ENCODE measurements at places on chromosomes 2 and 18. TPM values are rescaled to one million over a fixed set of nuclear protein-coding genes. Genes with fewer than 3 reads are reported as not detected.

DNA sequence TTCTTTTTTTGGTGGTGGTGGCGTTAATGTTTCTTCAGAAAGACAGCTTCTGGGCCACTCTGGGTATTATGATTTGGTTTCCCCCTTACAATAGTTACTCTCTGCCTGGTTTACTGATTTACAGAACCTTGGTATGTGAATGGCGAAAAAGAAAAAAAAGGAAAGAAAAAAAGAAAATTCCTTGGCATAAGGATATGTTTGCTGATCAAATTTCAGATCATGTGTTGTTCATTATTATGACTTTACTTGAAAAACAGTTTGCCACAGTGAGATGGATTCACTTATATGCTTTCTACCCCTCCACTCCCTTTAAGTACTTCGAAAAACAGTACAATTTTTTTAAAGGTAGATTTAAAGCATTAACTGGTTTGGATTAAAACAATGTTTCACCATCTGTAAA, 21.0 kb downstream of the BCL11A start:
- DNase-seq: no peak

DNA sequence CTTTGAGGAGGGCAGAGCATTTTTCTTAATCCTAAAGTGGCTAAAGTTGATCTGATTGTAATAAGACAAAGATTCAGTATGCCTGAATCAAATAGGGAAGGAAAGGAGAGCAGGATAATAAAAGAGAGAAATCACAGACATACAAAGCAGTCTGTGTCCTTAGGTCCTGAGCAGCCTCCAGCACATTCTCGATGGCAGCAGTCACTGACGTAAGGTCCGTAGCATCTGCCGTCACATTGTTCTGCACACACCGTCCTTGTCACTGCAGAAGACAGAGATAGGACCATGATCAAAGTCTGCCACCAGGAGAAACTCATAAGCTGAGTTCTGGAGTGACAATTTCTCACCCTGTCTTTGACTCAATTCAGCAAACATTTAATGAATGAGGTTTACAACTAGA, 813.7 kb downstream of the ERBB4 start:
- no peak for DNase-seq

- DNase-seq: no peak
Observed at GRCh38 chr18:55116863-55117262, 157.6 kb upstream of the CCDC68 start.

- no peak for DNase-seq
Observed at GRCh38 chr18:39793609-39794008, 2161.4 kb upstream of the PIK3C3 start.

Gene UGT1A9
- total RNA-seq: not detected

Gene KCTD1
- total RNA-seq: 26.5 TPM

DNA sequence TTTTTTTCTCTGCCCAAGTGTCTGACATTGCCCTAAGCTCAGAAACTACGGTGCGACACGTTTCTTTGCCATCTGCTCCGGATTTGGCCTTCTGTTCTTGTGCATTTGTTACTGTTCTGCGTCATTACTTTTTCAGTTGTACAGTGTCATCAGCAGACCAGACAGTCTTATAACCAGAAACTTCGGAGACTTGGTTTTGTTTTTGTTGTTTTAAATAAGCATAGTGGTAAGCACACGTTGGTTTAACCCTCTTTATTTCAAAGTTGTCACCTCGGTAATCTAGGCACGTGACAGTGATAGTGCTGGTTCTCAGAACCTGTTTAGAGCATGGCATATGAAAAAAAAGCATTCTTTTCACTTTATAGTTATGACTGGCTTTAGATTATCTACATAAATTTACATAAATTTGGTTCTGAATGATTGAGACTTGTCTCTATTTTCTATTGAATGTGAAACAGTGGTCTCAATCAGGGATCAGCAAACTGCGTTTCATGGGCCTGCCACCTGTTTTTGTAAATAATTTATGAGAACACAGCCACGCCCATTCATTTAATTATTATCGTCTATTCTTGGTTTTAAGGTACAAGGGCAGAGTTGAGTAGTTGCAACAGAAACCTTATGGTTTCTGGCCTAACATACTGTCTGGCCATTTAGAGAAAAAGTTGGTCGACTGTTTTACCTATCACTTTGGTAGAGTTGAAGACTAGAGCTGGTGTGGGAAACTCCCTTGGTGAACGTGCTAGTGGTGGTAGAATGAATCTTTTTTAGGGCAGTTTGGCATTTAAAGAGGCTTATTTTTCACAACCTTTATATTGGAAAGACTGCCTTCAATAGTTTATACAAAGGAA, 106.5 kb downstream of the ZNF532 start:
- no peak for DNase-seq

GRCh38 chr2:180763263-180763989, 217.0 kb upstream of the UBE2E3 start:
- no peak for DNase-seq

DNA sequence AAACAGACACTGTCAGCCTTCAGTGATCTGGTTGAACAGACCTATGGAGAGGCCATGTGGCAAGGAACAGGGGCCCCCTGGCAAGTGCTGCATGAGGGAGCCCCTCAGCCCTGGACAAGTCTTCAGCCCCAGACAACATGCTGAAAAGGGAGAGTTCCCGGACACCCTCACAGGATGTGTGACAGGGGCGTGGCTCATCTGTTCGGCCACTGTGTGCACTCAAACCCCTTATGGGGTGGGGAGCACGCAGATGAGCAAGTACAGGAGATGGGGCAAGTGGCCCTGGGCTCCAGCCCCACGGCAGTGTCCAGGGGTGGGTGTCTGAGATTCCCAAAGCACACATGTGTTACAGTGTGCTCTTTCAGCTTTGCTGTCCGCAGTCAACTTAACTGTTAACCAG, 35.4 kb upstream of the MPPE1 start:
- no peak for DNase-seq

GRCh38 chr2:71253476-71253875, 26.6 kb upstream of the PAIP2B start:
- DNase-seq: no peak

DNA sequence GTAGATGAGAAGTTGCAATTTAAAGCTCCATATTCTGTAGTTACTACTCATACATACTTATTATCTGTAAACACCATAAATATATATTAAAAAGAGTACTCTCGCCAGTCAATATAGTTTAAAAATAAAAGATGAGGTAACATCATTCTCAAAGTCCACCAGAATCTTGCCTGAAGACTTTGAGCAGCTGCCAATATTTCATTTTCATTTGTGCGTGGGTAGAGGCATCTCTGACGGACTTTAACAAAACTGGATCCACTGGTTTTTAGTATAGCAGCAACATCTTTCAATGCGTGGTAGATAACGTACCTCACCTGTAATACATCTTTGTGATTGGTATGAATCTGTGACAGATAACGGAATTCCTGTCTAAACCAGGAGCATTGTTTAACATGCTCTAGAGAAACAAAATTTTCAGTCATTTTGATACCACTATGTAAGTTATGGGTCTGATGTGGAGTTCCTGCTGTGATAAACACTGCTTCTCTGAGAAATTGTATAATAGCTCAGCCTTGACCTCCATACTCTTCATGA, 45.0 kb downstream of the WDR75 start:
- no peak for DNase-seq

Gene PDE1A
- total RNA-seq: 0.07 TPM

Gene NCKAP5
- total RNA-seq: 0.47 TPM

DNA sequence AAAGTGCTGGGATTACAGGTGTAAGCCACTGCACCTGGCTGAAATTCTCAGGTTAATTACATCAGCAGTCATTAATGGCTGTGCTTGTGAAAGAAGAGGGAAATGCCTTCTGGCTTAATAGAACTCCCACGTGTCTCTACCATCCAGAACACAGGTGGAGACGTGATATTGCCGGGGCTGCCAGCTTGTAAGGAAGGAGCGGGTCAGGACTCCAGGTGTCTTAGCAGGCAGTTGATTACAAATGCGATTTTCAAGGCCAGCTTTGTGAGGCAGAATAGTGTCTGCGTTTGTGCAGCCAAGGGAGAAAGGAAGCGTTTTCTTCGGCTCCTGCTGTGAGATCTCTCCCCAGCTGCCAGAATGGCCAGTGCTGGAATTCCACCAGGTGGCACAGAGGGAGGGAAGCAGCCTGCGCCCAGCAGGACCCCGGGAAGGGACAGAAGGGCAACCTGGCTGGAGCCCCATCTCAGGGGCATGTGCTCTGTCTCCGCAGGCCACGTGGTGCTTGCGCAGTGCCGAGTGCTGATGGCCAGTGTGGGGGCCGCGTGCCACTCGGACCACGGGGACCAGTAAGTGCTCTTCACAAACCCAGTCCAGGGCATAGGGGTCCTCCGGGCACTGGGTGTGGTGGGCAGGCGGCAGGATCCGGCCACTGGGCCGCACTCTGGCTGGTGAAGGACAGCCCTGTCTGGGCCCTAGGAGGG, 3.7 kb upstream of the ESPNL start:
- no peak for DNase-seq

Gene STPG4
- total RNA-seq: 0.70 TPM

GRCh38 chr2:238255636-238256035, 15.8 kb upstream of the HES6 start:
- DNase-seq: no peak

DNA sequence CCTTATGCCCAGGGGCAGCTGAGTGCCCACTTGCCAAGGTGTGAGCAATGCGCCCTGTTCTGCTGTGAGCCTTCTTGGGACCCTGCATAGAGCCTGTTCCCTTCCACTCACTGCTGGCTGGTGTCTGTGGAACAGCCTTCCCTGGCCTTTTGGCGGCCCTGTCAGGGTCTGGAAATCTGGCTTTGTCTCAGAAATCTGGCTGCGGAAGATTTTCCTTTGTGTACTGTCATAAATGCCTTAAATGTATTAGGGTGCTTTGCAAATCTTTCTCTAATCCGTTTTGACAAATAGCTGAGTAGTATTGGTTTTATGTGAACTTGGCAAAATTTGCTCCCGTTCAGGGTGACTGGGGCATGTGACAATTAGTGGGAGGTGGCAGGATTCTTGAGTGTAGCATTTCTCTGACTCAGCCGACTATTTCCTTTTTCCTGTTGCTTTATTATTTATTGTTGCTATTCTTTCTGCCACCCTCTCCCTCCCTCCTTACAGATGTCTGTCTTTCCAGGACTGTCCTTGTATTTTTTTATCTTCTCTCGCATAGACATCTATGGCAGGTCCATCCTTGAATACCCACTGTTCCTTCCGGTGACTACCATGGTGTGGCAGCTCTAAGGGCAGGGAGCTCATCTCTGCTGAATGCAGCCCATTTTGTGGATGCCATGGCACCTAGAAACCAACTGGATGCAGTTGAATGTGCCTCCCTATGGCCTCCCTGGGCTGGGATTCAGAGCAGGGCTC, 41.8 kb downstream of the LDLRAD4 start:
- DNase-seq: peak; percentile 21

GRCh38 chr2:101120124-101120996, 30.8 kb downstream of the TBC1D8 start:
- peak; percentile 52 for DNase-seq

Gene DAPL1
- not detected for total RNA-seq

Gene PREPL
- total RNA-seq: 20.3 TPM

DNA sequence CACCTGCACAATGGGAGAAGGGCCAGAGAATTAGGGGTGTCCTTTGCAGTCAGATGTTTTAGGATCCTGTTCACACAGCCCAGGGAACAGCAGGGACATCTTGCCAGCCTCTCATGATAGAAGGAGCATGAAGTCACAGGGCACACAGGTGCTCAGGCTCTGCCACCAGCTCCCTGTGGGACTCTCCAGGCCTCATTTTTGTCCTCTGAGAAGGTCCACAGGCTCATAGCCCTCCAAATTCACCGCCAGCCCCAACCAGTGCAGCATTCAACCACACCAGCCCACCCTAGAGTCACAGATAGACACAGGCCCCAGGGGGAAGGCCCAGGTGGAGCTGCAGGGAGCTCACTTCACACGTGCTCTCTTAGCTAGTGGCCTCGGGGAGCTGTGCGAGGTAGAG, 391.7 kb downstream of the TNS1 start:
- DNase-seq: no peak

- DNase-seq: no peak
Observed at GRCh38 chr18:79533146-79533545, 137.4 kb downstream of the NFATC1 start.

DNA sequence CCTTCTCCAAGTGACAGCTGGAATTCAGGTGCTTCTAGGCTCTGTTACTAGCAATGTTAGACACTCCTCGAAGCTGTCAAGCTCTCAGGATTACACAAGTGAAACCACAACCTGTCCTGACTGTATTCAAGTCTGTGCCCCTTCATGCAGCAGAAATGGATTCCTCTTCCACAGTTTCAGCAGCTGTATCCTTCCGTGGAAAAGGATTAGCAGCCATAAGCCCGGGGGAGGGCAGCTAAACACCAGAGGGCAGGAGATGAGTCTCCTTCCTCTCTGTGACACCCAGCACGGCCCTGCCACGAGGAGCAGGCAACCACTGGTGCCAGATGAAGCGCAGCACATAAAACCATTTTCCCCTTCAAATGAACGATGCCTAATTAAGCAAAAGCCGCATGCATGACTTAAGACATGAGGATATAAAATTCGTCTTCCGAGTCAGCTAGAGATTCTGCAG, 1.2 kb downstream of the ST3GAL5 start:
- peak; percentile 11 for DNase-seq

Gene SATB2
- 14.5 TPM for total RNA-seq

GRCh38 chr2:111007757-111008688, 112.7 kb upstream of the BCL2L11 start:
- no peak for DNase-seq

DNA sequence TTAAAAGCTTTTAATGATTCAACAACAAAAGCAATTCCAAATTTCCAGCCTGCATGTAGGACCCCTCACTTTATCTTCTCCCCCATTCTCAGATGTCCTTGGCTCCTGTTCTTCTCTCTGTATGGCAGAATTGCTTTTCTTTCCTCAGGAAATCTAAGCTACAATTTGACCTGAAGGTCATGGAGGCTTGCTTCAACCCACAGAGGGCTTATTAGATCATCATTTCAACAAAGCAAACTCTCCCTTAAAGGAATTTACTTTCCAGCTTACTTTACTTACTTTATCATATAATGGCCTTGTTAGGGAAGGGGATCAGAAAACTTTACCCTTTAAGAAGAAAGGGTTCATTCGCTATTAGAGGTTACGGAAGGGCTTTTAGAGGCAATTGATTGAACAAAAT, 211.5 kb downstream of the RAD51AP2 start:
- DNase-seq: no peak

DNA sequence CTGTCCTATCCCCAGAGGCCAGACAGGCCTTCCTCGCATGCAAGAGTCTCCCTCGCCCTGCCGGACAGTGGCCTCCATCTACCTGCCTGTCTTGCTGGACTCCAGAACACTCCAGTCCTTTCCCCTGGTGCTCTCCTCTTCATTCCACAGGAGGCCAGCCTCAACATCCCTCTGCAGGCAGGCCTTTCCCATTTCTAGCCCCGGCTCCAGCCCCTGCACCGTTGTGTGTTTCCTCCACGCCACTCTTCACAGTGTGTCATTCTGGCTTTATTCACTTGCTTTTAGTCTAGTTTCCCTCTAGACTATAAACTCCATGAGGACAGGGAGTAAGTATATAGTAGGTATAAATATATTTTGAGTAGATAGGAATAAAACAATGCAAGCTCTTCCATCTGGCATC, 81.2 kb downstream of the LOXHD1 start:
- no peak for DNase-seq

Gene REG3A
- total RNA-seq: not detected

Gene SH2D6
- 0.26 TPM for total RNA-seq
